ENCODE measurements at places on chromosomes 12 and 14. TPM values are rescaled to one million over a fixed set of nuclear protein-coding genes. Genes with fewer than 3 reads are reported as not detected.

Gene FIGNL2
- polyA plus RNA-seq = 5.0 TPM

DNA sequence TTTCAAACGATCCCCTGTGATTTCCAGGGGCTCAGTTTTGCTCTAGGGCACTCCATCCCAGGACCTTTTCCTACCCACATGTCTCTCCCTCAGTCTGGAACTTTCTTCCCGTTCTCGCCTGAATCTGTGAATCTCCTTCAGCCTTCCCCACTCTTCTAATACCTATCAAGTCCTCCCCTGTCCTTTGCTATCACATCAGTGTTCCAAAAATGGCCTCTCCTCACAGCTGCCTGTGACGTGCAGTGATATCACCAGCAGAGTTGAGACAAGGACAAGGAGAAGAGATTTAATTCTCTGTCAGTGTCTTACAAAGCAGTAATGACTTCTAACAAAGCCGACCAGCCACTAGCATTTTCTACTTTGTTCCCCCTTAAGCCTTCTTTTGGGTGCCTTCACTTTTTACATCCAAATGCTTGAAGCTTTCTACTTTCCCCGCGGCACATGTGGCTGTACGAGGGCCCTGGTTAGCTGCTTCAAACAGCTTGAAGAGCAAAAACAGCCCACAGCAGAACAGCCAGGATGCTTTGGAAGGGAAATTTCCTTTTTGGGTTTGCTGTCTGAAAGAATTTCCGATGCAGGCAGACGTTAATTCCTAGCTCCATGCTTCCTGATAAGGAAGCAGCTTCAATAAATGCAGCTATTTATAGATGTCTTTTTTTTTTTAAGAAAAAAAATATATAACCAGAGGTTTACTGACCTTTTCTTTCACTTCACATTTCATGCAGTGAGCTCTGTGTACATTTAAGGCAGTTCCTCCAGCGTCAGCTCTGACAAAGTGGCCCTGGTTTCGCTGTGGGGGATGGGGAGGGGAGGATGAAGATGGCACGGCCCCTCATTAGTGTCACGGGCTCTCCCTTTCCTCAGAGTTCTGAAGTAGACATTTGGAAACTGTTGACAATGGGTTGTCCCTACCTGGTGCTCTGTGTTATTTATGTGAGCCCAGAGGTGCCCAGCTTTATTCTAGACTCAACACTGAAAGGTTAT, 109.3 kb downstream of the ETV6 start:
- peak; percentile 76 for DNase-seq

DNA sequence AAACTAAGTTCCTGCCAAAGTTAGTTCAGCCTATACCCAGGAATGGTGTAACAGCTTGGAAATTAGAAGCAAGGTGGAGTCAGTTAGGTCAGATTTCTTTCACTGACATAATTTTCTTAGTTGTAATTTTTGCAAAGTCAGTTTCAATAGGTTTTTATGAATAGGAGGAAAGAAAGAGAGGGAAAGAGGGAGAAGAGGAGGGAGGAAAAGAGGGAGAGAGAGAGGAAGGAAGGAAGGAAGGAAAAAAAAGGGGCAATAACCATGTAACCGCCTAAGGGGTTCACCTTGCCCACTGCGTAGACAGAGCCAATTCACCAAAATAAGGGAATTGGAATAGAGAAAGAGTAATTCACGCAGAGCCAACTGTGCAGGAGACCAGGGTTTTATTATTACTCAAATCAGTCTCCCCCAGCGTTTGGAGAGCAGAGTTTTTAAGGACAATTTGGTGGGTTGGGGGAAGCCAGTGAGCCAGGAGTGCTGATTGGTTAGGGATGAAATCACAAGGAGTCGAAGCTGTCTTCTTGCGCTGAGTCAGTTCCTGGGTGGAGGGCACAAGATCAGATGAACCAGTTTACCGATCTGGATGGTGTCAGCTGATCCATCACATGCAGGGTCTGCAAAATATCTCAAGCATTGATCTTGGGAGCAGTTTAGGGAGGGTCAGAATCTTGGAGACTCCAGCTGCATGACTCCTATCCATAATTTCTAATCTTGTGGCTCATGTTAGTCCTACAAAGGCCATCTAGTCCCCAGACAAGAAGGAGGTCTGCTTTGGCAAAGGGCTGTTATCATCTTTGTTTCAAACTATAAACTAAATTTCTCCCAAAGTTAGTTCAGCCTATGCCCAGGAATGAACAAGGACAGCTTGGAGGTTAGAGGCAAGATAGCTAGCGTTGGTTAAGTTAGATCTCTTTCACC, 126.0 kb upstream of the AMIGO2 start:
- no peak for DNase-seq

Gene OR6C4
- polyA plus RNA-seq = not detected

GRCh38 chr12:6333566-6333965, 8.3 kb downstream of the TNFRSF1A start:
- DNase-seq = no peak

Gene NXPH4
- 0.61 TPM for polyA plus RNA-seq

All from cardiac muscle cell (in vitro differentiated cells and primary cell).